ENCODE measurements at places on chromosomes 7 and 10. TPM values are rescaled to one million over a fixed set of nuclear protein-coding genes. Genes with fewer than 3 reads are reported as not detected.

Gene UNCX
- not detected for total RNA-seq

DNA sequence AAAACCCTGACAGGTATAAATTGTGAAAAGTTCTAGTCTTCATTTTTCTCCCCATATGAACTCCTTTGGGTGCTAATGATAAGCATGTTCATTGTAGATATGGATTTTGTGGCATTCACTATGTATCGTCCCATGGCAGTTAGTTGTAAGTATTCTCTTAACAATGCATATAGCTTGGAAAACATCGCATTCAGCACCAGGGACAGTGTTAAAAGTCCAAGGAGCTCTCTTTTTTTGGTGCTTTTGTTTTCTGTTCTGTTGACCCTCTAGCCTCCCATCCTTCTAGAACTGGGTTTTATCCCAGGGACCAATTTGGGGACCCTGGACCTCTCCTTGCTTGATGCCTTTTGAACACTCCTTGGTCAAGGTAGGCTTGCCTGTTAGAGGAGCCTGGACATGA lies 37.7 kb downstream of the INSYN2A start:
- DNase-seq = no peak

- no peak for DNase-seq
Observed at GRCh38 chr10:103512591-103513379, 19.3 kb downstream of the NEURL1 start.

DNA sequence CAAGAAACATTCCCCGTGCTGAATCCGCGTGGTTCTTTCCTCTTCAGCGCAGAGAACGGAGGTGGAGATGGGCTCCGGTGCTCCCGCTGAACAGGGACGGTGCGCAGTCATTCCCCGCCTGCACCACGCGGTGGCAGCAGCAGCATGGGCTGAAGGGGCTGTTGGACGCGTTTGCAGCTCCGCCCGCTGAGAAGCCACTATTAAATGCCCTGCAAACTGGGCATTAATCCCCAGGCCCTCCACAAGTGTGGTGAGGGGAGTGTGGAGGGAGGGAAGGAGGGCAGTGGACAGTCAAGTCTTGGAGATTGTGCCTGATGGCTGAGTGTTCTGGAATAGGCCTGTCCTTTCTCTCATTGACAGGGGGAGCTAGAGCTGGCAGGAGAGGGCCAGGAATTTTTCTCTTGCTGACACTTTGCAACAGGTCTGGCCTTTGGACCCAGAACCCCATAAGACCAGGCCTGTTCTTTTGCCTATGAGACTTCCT lies 240.2 kb upstream of the INHBA start:
- DNase-seq = peak; percentile 94

DNA sequence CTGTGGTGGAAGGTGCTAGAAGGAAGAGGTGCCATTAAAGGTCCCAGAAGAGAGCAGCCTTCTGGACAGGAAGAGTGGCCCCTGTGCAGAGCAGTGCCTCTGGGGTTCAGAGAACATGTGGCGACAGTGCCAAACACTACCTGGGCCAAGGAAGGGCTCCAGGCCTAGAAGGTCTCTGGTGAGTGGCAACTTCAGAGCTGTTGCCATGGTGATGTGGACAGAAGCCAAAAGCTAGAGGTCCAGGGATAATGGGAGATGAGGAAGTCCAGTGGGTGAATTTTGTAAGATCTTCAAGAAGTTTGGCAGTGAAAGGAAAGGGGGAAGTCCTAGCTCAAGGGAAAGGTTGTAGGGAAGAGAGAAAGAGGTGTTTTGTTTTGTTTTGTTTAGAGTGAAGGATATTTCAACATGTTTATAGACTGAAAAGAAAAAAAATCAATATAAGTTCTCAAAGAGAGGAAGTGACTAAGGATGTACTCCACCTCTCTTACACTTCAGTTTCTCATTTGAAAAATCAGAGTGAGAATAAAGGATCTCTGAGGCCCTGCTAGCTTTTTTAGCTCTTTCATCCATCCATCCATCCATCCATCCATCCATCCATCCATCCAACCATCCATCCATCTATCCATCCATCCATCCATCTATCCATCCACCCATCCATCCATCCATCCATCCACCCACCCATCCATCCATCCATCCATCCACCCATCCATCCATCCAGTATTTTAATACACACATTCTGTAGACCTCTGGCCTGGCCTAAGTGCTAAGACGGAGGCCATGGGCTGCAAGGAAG lies 77.1 kb upstream of the DUSP5 start:
- DNase-seq = no peak

DNA sequence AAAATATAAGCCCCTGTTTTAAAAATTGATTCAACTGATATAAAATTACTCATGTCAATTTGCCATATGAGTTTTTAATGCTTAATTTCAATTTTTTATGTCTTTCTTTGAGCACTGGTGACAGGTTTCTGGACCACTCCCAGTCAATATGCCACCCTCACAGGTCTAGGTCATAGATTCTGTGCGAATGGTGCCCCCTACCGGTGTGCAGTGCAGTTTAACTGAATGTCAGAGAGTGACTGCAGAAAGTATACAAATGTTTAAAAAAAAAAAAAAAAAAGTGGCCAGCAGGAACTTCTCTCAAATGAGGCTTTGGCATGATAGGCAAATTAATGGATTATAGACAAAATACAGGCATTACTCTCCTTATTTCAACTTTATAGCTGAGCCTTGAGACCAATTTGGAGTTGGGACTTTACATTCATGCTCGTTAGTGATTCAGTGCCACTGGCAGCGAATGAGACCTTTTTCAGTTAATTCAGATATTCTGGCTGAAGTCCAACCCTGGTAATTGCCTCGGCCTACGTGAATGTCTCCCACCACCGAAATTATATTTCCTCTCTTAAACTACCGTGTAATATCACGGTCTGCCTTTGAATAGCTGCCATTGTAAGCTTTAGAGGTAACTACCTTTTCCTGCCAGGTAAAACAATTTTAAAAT lies 427.6 kb downstream of the PHTF2 start:
- no peak for DNase-seq

Gene MOGAT3
- not detected for total RNA-seq

- no peak for DNase-seq
Observed at GRCh38 chr7:105524840-105525239, 2.8 kb upstream of the PUS7 start.

Gene GAD2
- total RNA-seq = not detected

- DNase-seq = no peak
Observed at GRCh38 chr7:151366166-151366879, 24.7 kb downstream of the NUB1 start.

Gene NYAP1
- not detected for total RNA-seq

Gene MBLAC1
- total RNA-seq = 2.0 TPM

GRCh38 chr10:103546401-103546800 lies 52.9 kb downstream of the NEURL1 start:
- peak; percentile 4 for DNase-seq

GRCh38 chr10:105605918-105606317 lies 964.8 kb downstream of the SORCS3 start:
- no peak for DNase-seq
